ENCODE measurements at places on chromosomes 7 and 10.
A peak's percentile ranks its signal among the peaks of the same experiment; 100 is the strongest.

- no peak for DNase-seq
Measured at GRCh38 chr10:51180141-51180540, 105.9 kb downstream of the PRKG1 start.

- no peak for DNase-seq
Measured at GRCh38 chr10:123926401-123927264, 35.0 kb upstream of the CPXM2 start.

- no peak for DNase-seq
Measured at GRCh38 chr7:132551439-132551838, 24.8 kb downstream of the PLXNA4 start.

GRCh38 chr10:77027141-77027540 lies 610.5 kb downstream of the KCNMA1 start:
- DNase-seq = peak; percentile 2

DNA sequence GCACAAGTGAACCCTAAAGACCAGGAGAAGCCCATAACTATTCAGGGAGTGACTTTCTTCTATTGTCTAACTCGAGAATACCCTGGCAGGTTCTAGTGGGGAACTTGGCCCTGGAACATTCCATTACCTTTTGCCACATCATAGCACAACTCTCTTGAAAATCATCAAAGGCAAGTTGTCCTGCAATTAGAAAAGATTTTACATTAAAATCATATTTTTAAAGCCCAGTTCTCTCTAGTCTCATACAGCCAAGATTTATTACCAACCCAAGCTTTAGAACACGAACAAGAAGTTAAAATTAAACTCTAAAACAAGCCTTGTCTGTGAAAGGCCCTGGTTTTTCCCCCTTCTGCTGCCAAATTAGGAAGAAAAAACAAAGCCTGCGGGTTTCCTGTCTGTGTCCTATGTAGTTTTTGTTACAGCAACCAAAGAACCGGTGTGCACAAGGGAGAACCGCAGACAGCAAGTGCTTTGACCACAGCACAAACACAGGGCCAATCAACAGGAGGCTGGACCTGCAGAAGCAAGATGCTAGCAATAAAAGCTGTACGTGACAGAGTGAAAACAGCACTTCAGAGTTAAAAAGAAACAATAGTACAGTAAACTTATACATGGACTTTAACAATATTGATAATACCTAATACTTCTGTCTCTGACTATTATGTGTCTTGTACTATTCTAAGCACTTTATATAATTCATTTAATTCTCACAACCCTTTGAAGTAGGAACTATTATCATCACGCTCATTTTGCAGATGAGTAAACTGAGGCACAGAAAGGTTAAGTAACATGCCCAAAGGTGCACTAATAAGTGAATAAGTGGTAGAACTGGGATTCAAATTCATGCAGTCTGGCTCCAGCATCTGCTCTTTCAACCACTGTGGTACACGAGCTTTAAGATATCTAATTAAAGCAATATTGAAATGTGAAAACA lies 65.8 kb downstream of the STK17A start:
- DNase-seq = no peak

DNA sequence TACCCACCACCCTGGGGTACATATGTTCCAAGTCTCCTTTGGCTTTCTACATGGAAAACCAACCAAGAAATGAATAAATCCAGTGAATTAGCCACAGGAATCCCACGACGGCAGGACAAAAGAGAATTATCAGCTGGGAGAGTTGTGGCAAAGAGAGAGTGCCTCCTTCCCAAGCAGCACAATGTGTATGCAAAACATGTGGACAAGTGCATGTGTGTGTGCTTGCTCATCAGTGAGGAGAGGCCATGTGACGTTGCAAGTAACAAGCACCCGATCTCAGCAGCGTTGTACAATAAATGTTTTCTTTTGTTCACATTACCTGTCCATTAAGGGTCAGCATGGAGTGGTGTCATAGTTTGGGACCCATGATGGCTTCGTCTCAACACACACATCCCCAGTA lies 50.0 kb upstream of the EMX2 start:
- no peak for DNase-seq

GRCh38 chr7:33107136-33108066 lies 1.8 kb downstream of the RP9 start:
- peak; percentile 34 for DNase-seq

DNA sequence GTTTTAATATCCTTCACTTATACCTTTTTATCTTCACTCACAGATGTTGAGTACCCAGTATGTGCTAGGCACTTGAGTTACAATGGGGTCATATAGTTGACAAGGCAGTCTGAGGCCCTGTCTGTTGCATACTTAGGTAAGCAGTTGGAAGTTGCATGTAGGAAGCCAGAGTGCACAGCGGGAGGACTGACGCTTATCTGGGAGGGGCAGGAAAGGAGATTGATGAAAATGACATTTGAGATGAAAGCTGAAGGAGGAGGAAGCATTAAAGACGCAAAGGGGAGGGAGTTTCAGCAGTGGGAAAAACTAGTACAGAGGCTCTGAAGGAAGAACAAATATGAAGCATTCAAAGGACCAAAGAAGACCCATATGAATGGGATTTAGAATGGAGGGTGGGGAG lies 266.2 kb downstream of the HTR7 start:
- no peak for DNase-seq

- no peak for DNase-seq
Measured at GRCh38 chr10:8534096-8534495, 479.6 kb downstream of the GATA3 start.

GRCh38 chr10:62130948-62131347 lies 137.7 kb downstream of the RTKN2 start:
- no peak for DNase-seq

- DNase-seq = no peak
Measured at GRCh38 chr10:46787321-46787615, 124.0 kb upstream of the PTPN20 start.

DNA sequence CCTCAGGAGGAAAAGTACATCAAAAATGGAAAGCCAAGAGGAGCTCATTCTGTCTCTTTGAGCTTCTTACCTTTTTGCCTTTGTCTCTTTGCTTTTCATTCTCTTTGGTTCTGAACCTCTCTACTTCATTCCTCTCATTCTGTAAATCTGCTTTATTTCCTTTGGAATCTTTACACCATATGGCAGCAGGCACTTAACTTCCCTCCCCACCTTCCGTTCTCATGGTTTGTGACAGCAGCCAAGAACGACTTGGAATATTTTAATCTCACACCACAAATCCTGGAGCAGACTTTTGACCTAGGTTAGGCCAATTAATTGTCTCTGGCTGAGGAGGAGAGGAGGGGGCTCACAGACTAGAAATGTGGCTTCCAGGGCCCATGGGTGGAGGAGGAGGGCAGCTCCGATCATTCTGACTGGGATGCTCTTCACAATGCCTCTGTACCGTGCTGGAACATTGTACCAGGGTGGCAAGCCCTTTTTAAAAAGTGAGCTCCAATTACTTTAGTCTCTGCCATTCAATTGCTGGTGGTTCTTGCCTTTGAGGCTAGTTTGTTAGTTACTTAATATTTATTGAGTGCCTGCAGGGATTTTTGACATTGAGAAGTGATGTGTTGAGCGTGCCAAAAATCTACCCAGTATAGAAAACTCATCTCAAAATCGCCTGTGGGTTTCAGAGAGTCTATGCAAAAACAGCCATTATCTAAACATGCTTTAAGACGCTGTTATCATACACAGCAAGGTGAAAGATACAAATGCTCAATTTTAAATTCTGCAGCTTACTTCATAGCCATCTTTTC lies 386.6 kb downstream of the DPP6 start:
- no peak for DNase-seq

DNA sequence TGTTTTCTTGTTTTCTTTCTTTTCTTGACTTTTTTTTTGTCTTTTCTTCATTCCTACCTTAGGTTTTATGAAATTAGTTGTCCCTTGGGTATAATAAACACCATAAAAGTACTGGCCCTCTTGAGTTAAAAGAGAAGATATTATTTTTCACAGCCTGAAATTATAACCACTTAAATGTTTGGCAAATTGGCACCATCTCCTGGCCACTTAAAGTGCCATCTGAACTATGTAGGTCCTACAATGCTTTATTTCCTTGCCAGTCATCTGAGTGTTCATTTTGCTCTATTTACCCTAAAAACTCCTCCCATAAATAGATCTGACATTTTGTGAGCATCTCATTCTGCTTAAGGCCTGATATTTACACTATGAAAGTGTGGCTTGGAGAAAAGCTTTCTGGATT lies 98.9 kb upstream of the PRKCQ start:
- DNase-seq = no peak

GRCh38 chr10:14601872-14602725 lies 172.6 kb downstream of the FAM107B start:
- no peak for DNase-seq

GRCh38 chr7:159118197-159118595 lies 26.5 kb downstream of the VIPR2 start:
- DNase-seq = no peak

DNA sequence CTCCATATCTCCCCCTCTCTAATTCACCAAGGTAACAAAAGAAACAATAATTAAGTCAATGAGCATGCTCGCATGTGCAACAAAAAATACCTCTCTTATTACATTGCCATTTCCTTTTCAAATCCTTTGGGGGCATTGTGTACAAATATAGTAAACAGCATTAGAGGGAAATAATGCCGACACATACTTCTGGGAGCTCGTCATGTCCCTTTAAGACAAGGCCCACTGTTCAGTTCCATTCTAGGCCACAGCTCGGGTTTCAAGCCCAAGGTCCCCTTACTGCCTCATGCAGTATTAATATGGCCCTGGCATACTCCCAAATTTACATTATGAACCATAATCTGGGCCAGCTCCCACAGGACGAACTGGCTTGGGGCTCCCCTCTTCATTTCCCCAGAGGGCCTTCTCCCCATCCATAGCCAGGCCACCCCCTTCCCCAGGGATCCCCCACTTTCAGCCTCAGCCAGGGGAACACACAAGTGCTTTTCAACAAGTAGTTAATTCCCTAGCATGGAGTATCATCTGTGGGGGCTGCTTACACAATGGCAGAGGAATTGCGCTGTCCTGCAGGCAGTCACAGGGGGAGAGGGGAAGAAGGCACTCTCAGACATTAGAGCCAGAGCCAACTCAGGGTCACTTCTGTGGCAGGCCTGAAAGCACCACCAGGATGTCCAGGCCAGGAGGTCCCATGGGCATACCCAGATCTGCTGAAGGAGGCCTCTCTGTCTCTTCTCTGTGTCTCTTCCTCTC lies 110.6 kb downstream of the KCNMA1 start:
- no peak for DNase-seq

DNA sequence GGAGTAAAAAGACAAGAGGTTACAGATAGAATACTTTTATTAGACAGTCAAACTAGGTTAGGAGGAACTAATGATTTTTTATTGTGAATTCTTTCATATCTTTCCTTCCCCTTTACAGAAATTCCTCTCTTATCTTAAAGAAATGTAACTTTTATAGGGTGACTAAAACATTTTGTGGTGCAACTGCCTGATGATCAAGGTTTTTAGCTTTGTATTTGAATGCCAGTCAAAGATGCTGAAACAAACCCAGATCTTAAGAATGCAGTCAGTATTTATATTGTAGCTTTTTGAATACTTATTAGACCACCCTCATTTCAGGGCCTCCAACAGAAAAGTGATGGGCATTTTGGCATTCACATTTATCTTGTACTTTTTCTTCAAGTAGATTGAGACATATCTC lies 27.4 kb downstream of the TAX1BP1 start:
- no peak for DNase-seq

- DNase-seq = no peak
Measured at GRCh38 chr10:115051216-115051615, 41.9 kb upstream of the ATRNL1 start.
